Dermis microvascular lymphatic vessel endothelial cell (primary cell): ENCODE measurements at places on chromosomes 2 and 18. TPM values are rescaled to one million over a fixed set of nuclear protein-coding genes. Genes with fewer than 3 reads are reported as not detected.

- DNase-seq = no peak
Measured at GRCh38 chr2:169768262-169768995, 30.2 kb upstream of the SSB start.

- DNase-seq = no peak
Measured at GRCh38 chr2:234788841-234789240, 163.0 kb upstream of the SH3BP4 start.

SIGLEC15 gene
- total RNA-seq = under 0.01 and 0.13 TPM in 2 replicates

DNA sequence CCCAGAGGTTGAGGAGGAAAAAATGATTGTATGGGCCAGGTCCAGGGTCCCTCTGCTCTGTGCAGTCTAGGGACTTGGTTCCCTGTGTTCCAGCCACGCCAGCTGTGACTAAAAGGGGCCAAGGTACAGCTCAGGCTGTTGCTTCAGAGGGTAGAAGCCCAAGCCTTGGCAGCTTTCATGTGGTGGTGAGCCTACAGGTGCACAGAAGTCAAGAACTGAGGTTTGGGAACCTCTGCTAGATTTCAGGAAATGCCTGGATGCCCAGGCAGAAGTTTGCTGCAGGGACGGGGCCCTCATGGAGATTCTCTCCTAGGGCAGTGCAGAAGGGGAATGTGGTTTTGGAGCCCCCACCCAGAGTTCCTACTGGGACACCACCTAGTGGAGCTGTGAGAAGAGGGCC lies 10.6 kb upstream of the MBP start:
- no peak for DNase-seq

GRCh38 chr18:24954341-24954740 lies 397.6 kb downstream of the ZNF521 start:
- DNase-seq = no peak

ST8SIA3 gene
- total RNA-seq = not detected in 2 replicates

GRCh38 chr2:223262946-223263345 lies 211.0 kb downstream of the KCNE4 start:
- no peak for DNase-seq

GRCh38 chr2:158317642-158318041 lies 138.9 kb downstream of the CCDC148 start:
- DNase-seq = no peak

ADCY3 gene
- 19.2 and 24.5 TPM in 2 replicates for total RNA-seq

MAIP1 gene
- 24.9 and 28.4 TPM in 2 replicates for total RNA-seq

DNA sequence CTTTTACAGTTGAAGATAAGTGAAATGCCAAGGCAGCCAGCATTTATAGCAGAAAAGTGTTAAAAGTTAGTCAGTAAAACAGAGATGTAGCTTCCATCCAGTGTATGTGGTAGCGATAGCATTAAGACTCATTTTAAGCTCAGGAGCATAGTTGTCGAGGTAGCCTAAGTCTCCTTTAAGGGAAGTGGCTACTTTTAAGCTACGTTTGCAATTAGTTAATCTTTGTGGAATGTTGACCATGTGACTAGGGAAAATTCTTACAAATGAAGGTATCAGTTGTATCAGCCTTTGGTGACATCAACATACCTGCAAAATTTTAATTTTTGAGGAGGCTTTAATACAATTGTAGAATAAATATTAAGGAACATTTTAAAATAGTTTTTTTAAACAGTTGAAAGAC lies 61.9 kb downstream of the LHCGR start:
- no peak for DNase-seq

LIPG gene
- 1.3 and 4.2 TPM in 2 replicates for total RNA-seq

- DNase-seq = no peak
Measured at GRCh38 chr2:33116799-33117198, 170.0 kb downstream of the LTBP1 start.

SLC30A3 gene
- 6.3 and 15.0 TPM in 2 replicates for total RNA-seq

DNA sequence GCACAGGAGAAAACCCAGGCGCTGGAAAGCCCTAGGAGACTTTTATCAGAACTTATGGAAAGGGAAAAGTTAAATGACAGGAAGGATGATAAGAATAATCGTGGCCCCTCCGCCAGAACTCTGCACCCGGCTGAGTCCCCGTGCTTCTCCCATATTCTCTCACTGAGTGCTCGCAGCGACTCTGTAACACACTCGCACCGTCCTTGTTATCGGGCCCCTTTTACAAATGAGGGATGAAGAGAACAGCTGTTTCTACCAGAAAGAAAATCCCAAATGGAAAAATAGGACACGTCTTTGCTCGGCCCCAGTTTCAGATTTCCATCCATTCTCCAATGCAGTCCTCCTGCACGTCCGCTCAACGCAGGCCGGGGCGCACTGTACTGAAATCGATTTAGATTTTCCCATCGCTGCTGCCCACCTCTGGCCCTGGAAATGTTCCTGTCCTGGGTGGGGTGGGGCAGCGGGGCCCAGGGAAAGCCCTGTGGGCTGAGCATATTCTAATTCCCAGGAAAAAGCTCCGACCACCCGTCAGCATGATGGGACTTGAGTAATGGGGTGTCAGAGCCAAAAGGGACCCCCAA lies 66.4 kb downstream of the KCNF1 start:
- no peak for DNase-seq

GRCh38 chr2:85012855-85013254 lies 41.9 kb downstream of the KCMF1 start:
- no peak for DNase-seq

GRCh38 chr18:46554406-46555080 lies 102.5 kb downstream of the LOXHD1 start:
- no peak for DNase-seq

DNA sequence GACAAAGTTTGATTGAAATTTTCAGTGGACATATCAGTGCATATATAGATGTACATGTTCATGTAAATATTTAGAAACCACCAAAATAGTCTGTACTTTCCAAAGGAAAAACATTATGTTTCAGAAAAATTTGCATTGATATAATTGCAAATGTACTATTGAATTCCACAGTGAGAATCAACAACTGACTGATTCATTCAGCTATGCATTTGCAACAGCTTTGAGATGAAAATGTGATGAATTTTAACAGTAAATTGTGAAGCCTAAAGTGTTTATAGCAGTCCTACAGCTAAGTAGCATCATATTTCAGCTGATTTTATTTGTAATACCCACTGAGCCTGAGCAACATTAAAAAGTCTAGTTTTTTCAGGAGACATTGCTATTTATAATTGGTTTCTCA lies 1647.4 kb upstream of the DDX18 start:
- no peak for DNase-seq

GRCh38 chr2:193276988-193277387 lies 1082.3 kb upstream of the TMEFF2 start:
- no peak for DNase-seq

GRCh38 chr18:77262643-77263465 lies 13.2 kb downstream of the GALR1 start:
- DNase-seq = no peak

STRADB gene
- 15.2 and 20.5 TPM in 2 replicates for total RNA-seq

- DNase-seq = no peak
Measured at GRCh38 chr2:150137338-150138069, 350.0 kb downstream of the RND3 start.

- no peak for DNase-seq
Measured at GRCh38 chr2:1750933-1751766, 6.8 kb upstream of the PXDN start.

DNA sequence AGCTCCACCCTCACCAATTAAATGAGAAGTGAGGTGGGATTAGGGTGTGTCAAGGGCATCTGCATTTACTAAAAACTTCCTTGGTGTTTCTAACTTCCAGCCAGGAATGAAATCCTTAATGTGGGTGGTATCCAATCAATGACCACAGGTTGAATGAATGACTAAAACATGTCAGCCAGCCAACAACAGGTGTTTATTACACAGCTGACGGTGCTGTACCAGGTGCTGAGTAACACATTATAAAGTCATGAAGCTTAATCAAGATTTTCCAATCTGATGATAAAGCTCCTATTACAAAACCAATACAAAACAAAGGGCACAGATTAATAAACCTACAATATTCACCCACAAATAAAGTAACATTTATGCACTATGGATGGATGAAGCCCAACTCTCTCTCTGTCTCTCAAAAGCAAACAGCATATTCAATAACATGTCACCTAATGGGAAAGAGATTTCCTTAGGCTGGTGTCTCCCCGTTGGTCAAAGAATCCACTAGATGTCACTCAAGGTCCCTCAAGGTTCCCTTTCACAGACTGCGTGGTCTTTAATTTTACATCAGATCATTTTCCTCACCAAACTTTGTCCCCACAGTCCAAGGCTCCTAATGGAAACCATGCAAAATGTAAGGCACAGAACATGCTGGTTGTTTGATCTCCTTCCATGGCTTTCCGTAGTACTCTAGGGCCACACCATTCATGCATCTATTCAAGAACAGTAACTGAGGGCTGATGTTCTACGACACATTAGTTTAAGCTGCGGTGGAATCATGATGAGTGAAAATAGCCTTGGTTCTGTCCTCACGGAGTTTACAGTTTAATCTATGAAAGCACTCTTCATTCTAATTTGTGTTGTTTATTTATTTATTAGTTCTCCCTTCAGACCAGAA lies 6.4 kb upstream of the PTPN4 start:
- peak; percentile 46 for DNase-seq

GRCh38 chr2:235144291-235144690 lies 192.5 kb downstream of the SH3BP4 start:
- no peak for DNase-seq

FARP2 gene
- total RNA-seq = 29.4 and 37.0 TPM in 2 replicates

DNA sequence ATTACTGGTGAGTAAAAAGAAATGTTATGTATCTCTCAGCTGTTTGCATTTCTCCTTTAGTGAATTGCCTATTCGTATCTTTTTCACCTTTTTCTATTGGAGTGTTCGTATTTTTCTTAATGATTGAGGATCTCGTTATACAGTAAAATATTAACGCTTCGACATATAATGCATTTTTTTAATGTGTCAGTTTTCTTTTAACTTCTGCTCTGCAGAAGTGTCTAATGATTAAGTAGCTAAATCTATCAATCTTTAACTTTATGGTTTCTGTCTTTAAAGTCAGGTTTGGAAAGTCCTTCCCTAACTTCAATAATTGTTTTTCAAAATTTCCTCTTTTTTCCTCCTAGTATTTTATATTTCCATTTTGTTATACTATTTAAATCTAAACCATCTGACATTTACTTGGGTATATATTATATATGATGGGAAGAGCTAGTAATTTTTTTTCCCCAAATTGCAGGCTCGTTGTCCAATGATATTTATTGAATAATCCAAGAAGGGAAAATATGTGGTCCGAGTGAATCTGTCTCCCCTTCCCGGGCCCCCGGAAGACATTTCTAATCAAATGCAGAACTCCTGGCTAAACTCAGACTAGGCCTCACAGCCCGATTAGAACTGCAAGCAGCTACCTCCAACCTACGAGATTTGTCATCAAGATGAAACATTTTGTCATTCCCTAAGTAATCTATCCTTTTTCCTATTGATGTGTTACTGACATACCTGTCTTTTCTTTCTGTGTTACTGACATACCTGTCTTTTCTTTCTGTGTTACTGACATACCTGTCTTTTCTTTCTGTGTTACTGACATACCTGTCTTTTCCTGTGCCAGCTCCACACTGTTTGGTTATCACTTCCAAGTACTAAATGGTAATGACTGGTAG lies 17.2 kb downstream of the PCBP1 start:
- DNase-seq = no peak

- no peak for DNase-seq
Measured at GRCh38 chr2:226080334-226080733, 680.8 kb downstream of the NYAP2 start.

DNA sequence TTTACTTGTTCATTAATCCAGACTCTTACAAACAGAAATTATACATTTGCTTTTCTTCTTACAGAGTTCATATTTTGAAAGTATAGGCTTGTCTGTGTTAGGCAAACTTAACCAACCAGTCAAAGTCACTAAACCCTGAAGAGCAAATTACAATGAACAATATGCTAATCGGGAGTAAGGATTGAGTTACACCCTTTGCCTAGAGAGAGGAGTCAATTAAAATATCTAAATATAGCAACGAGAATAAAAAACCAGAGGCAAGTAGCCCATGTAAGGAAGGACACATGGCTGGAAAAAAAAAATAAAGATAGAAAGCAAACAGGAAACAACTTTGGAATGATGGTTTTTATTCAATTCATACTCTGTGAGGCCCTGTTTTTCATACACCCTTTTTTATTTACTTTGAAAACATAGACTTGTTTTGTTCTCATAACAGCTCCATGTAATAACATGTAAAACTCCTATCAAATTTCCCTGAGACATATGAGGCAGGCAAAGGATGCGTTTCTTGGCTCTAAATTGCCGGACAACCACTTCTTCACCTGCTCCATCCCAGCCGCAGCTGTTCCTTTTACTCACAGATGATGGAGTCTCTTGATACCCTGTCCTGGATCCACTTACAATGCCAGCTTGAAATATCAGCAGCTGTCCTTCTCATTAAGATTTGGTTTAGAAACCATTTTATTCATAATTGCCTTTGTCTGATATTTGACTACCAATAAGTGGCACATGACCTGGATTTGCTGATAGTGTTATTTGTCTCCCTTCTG lies 767.7 kb upstream of the GCFC2 start:
- no peak for DNase-seq

- DNase-seq = no peak
Measured at GRCh38 chr18:38698088-38698487, 1132.5 kb upstream of the CELF4 start.

TWIST2 gene
- 0.38 TPM in 1 of 2 replicates, not detected in the other for total RNA-seq

- no peak for DNase-seq
Measured at GRCh38 chr2:23135481-23136100, 249.4 kb upstream of the KLHL29 start.

DNA sequence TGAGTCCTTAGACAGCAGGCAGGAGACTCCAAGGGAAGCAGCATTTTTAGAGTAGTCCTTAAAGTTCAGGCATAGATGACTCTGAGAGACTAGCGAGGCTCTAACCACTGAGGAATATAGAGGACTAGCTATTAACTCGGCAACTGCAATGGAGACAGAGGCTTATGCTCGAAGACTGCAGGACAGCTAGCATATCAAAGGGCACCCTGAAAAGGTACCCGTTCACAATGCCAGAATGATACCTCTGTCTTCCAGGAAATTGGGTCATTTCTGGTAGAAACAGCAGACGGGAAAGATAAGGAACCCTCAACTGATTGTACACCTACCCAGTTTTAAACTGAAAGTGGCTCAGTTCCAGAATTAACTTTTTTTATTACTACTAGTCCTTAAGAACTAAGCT lies 1204.0 kb upstream of the ZEB2 start:
- no peak for DNase-seq

GRCh38 chr2:171367692-171368091 lies 66.1 kb downstream of the METTL8 start:
- no peak for DNase-seq
